Endothelial cell of umbilical vein (primary cell): ENCODE measurements at places on chromosomes 13 and 19.

DNA sequence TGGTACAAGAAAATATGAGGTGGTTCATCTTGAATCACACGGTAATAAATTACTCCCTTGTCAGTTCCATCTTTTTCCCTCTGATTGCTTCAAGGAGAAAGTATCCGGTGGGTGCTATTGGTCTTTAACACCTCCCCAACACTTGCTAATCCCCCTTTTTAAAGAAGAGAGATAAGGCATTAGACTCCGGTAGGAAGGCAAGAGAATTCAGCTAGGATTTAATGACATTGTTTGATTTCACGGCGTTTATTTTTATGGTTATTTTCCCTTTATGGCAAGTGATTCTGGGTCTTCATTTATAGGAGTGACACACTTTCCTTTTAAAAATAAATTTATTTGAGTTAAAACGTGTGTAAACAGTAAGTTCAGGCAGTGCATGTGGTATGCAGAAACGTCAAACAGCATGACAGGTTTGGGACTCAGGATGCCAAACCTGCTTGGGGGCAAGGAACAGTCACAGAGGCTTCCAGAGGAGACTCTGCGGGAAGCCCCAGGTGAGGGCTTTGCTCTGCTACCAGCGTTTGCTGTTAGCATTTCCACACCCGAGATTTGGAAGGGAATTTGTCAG is 36.5 kb downstream of the TSHZ3 start:
- no peak for DNase-seq

- DNase-seq, result no peak
Observed at GRCh38 chr19:41932259-41932719, 4.0 kb upstream of the ERFL start.

- no peak for DNase-seq
Observed at GRCh38 chr19:7078008-7078407, 8.5 kb downstream of the ZNF557 start.

GRCh38 chr13:20826843-20827560 is 53.2 kb upstream of the EEF1AKMT1 start:
- no peak for DNase-seq

DNA sequence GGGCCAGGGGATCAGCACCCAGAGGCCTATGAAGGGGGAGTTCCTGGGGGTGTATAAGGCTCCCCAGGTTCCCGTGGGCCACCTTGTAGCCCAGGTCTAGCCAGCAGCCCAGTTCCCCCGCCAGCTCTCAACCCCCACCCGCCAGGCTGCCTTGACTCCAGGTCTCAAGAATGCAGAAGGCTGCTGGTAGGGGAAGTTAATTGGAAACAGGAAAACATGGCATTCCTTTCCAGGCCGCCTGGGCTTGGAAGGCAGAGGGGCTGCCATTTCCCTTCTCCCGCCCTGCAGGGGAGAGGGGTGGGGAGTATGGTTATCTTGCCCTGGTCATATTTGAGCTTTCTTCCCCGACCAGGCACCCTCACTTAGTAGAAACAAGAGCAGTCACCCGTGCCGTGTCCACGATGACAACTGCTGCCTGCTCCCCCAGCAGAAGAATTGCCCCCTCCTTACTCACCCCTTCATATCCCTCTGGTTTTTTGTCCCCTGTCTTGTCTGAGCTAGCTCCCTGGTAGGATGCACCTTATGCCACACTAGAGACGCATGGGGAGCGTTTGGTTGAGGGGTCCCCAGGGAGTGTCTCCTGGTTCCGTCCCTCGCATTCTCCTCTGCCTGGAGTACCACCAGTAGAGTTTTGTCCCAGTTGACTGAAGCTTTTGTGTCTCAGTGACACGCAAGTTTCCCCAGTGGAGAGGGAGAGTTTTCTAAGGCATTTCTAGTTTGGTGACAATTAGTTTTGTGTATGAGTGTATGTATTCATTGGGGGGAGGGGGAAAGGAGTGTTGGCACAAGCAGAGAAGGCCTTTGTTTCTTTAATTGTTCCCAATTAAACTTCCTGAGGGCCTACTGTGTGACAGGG is 4.5 kb downstream of the BICRA start:
- DNase-seq, result peak; percentile 76

DNA sequence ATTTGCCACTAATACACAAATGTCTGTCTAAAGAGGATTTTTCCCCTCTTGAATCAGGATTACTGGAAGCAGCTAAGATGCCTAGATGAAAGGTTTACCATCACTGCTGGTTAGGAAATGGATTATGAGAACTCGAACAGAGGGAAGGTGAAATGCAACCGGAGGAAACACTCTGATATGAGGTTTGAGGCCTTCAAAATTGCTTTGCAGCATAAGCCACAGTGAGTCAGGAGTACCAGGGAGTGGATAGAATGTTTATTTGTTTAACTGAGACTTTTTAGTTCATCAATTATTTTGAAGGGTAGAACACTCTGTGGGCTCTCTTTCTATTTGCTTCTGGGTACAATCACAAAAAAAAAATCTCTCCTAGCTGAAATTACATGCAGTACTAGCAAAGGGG is 18.1 kb downstream of the CDADC1 start:
- DNase-seq, result no peak

DNA sequence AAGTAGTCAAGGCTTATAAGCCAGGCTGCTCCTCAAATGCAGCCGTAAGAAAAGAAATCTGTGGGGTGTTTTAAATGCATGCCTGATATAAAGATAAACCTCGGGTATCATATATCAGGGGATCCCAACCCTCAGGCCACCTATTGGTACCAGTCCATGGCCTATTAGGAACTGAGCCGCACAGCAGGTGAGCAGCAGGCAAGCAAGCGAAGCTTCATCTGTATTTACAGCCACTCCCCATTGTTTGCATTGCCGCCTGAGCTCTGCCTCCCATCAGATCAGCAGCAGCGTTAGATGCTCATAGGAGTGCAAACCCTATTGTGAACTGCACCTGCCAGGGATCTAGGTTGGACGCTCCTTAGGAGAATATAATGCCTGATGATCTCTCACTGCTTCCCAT is 233.5 kb upstream of the SERP2 start:
- DNase-seq, result no peak

DNA sequence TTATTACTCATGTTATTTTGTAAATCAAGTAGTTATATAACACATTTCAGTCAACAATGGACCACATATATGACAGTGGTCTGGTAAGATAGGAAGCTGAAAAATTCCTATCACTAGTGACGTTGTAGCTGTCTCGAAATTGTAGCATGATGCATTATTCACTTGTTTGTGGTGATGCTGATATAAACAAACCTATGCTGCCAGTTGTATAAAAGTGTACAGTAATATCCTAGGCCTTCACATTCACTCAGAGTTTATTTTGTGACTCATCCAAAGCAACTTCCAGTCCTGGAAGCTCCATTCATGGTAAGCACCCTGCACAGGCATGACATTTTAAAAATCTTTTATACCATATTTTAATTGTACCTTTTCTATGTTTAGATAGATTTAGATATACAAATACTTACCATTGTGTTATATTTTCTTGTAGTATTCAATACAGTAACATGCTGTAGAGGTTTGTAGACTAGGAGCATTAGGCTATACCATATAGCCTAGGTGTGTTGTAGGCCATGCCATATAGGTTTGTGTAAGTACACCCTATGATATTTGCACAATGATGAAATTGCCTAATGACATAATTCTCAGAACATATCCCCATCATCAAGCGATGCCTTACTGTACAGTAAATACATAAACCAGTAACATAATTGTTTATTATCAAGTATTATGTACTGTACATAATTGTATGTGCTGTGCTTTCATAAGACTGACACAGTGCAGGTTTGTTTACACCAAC is 49.3 kb downstream of the IFT88 start:
- peak; percentile 74 for DNase-seq

- DNase-seq, result no peak
Observed at GRCh38 chr13:57352114-57352513, 185.1 kb downstream of the PRR20E start.
